ENCODE measurements at places on chromosomes 13 and 19. TPM values are rescaled to one million over a fixed set of nuclear protein-coding genes. Genes with fewer than 3 reads are reported as not detected.

- no peak for DNase-seq
These were observed 107.9 kb downstream of the NALCN start for GRCh38 chr13:101308247-101309013.

DNA sequence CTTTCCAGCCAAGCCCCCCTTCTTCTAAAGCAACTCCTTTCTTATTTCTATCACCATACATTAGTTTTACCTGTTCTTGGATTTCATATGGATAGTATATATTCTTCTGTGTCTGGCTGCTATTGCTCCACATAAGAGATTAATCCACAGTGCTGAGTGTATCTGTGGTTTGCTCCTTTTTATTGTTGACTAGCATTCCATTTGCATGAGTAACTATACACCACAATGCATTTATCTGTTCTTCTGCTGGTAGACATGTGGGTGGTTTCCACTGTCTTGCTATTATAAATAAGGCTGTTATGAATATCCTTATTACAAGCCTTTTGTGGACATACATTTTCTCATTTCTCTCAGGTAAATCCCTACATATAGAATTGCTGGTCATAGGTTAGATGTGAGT is 138.2 kb downstream of the SLC7A1 start:
- peak; percentile 50 for DNase-seq

- DNase-seq, result no peak
These were observed 441.0 kb downstream of the COG6 start for GRCh38 chr13:40096357-40096901.

DNA sequence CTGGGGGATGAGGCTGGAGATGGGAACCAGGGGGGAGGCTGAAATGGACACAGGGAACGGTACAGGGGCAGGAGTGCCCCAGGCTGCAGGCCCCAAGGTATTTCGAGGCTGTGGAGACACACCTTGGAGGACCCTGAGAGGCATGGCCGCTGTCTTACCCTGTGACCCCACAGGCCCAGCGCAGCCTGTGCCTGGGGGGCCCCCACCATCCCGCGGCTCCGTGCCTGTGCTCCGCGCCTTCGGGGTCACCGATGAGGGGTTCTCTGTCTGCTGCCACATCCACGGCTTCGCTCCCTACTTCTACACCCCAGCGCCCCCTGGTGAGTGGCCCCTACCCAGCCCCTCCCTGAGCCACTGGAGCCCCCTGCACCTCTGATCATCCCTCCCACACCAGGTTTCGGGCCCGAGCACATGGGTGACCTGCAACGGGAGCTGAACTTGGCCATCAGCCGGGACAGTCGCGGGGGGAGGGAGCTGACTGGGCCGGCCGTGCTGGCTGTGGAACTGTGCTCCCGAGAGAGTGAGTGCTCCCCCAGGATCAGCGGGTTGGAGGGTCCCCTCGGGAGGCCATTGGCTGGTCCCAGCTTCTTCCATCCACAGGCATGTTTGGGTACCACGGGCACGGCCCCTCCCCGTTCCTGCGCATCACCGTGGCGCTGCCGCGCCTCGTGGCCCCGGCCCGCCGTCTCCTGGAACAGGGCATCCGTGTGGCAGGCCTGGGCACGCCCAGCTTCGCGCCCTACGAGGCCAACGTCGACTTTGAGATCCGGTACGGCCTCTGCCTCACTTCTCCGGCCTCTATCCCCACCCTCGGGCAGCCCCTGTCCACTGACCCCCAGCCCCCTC is 16.9 kb upstream of the SPIB start:
- DNase-seq, result no peak

- DNase-seq, result no peak
These were observed 10.2 kb downstream of the HNRNPM start for GRCh38 chr19:8455018-8455417.

Gene PINLYP
- 15.6 TPM for total RNA-seq

DNA sequence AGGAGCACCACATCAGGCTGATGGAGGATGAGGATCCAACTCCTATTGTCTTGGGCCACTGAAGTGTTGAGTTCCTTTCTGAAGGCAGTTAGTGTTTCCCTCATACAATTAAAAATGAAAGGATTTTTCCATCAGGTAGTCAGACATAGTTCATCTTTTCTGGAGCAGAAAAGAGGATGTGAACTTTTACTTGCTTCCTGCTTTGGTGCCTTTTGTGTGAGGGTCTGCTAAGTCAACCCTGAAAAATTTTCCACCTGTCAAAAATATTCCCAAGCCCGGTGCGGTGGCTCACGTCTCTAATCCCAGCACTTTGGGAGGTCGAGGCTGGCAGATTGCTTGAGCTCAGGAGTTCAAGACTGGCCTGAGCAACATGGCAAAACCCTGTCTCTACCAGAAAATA is 43.9 kb downstream of the RGCC start:
- DNase-seq, result no peak

DNA sequence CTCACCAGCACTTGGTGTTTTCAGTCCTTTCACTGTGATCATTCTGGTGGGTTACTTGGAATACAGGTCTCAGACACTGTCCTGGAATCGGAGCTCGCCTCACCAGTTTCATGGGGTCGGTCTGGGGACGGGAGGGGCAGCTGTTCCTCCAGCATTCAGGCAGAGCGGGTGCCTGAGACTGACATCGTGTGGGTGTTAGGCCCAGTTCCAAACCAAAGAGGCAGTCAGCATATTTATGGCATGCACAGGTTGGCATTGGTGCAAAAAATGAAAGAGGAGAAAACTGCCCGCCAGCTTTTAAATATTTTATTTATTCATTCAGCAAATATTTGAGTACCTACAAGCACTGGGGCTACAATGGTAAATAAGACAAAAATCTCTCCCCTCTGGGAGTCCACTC is 20.1 kb downstream of the PLEKHF1 start:
- no peak for DNase-seq

DNA sequence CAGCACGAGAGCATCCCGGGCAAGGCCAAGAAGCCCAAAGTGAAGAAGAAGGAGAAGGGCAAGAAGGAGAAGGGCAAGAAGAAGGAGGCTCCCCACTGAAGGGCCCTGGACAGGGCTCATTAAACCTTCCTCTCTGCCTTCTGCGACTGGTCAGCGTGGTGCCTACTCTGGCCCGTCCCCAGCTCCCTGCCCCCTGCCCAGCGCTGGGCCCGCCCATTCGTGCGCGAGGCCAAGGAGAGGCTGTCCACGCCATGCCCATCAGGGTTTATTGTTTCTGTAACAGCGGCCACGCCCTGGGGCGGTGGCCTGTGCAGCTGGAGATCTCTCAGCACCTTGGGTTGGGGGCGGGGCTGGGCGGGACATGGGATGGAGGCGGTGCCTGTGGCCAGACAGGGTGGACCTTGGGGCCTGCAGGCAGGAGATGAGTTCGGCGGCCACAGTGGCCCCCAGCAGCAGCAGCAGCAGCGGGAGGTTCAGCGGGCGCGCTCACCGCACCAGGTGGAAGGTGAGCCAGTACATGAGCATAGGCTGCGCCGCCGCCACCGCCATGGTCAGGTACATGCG is 897 bp downstream of the C19orf33 start:
- no peak for DNase-seq

- no peak for DNase-seq
These were observed 262.7 kb downstream of the DLEU7 start for GRCh38 chr13:50580684-50581305.

Gene SLC1A6
- total RNA-seq, result 0.26 TPM

DNA sequence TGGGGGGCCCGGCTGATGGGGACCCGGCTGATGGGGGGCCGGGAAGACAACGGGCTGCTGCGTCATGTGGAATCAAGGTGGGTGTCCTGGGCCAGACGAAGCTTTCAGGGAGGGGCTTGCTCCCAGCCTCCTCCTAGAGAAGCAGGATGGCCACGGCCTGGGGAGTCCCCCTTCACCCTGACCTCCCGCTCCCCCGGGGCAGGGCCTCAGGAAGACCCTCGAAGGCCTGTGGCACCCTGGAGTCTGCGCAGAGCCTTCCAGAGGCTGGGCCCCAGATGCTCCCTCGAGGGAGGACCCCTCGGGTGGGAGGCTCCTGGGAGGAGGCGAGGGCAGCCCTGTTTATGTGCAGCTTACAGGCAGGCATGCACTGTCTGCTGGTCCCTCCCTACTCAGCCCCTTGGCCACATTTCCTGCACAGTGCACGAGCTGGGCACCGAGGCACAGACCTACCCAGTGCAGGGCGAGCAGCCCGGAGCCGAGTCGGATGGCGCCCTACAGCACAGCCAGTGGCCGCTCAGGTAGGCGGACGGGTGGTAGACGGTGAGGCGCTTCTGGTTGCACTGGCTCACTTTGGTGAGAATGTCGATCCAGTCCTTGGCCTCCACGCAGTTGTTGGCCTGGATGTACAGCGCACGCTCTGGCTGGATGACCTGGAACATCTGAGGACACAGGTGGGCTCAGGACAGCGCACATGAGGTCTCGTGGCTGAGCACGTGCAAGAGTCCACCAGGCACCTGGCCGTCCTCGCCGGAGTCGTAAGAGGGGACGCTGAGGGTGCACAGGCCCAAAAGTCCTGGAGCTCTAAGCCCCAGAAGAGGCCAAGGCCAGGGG is 22.4 kb upstream of the C13orf46 start:
- no peak for DNase-seq

Gene ATP4A
- total RNA-seq, result not detected

- DNase-seq, result no peak
These were observed 39.2 kb downstream of the MYH14 start for GRCh38 chr19:50242581-50242980.

DNA sequence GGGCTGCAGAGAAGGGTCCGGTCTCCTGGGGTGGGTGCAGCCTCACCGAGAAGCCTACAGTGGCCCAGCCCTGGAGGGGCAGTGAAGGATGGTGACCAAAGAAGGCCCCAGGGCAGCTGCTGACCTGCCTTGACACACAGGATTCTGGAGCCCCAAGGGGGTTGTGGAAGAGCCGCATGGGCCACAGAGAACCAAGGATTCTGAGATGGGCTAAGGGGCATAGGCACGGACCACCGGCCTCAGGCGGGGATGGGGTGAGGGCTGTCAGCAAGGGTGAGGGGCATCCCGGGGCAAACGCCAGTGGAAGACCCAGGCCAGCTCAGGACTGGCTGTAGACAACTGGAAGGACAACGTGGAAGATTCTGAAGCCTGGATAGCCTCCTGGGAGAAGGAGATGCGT is 151.6 kb downstream of the TEX29 start:
- DNase-seq, result no peak

- no peak for DNase-seq
These were observed 15.6 kb upstream of the RNASEH2B start for GRCh38 chr13:50894012-50894411.

DNA sequence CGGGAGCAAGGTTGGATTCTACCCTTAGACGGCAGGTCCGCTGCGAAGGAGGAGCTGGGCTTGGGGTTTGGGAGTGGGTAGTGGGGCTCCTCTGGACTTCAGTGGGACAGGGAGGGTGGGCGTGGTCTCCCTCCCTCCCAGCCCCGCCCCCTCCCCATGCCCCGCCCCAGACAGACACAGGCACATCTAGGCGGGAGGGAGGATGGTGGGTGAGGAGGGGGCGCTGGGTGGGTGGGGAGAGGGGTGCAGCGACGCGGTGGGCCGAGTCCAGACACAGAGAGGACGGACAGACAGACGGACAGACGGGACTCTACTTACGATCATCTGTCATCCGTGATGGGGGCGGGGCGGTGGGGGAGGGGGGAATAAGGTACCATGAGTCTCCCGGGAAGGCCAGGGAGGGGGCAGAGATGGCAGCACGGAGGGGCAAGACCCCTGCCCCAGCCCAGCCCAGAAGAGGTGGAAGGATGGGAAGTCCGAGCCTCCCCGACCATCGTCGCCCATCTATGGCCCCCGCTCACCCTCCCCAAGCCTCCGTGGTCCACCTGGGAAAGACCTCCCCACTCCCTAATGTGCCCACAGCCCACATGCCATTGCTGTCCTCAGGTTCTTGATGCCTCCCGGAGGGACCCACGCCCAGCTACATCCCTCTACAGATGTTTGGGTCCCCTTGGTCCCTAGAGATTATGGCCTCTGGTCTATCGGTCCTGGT is 64.8 kb downstream of the UNC13A start:
- DNase-seq, result no peak

GRCh38 chr13:30997697-30998096 is 65.2 kb downstream of the TEX26 start:
- no peak for DNase-seq

DNA sequence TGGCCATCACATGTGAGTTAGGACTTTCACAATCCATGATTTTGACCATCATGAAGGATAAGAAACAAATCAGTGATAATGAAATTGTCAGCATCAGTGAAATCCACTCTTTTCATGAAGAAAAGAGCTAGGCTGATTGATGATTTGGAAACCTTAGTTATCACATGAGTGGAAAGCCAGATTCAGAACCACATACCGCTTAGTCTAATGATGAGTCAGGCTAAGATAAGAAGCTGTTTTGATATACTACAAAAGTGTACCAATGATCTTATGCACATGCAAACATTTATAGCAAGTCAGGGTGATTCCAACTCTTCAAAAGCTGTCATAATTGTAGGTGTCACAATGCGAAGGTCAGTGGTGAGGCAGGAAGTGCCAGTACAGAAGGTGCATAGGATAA is 519.3 kb downstream of the GPC6 start:
- no peak for DNase-seq

GRCh38 chr19:3392480-3392879 is 26.1 kb downstream of the NFIC start:
- DNase-seq, result no peak

DNA sequence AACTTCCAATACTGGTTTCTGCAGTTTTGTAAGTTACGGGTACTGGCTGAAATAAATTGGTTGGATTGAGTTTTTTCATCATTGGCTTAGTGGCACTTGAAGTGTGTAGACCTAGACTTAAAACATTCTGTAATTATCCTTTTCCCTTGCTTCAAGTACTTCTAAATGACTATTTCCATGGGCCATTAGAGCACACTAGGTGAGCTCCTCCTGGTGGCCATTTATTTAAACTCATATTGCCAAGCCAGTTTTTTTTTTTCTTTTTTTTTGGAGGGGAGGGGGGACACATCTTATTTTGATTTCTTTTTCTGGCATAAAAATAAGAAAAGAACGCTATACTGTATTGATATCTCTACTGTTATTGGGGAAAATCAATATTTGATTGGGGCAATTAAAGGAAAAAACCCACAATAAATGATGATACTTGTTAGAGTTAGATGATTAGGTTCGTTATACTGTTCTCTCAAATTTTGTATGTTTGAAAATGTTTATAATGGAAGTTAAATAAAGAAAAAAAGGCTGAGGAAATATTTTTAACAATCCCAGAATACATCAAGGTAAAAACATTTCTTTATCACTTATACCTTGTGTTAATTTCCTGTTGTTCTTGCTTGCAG is 82.9 kb downstream of the PDS5B start:
- peak; percentile 76 for DNase-seq

DNA sequence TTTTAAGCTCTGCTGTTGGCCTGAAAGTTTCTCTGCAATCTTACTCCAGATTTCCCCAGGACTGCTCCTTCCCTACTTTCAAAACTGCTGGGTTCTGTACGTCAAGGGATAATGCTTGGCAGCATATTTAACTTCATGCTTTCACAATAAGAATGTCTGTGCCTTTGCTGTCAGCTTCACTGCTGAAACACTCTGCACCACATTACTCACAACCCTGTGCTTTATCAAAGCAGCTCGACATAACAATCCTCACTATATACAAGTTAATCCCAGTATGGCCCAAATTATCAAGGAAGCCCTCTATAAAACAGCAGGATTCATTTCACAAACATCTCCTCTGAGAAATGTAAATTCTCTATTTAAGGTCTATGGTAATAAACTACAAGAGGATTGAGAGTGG is 17.5 kb downstream of the LATS2 start:
- peak; percentile 70 for DNase-seq

Gene FLT3
- total RNA-seq, result 0.15 TPM

All from A673 (cell line).